ENCODE measurements at places on chromosomes 7 and 10.

DNA sequence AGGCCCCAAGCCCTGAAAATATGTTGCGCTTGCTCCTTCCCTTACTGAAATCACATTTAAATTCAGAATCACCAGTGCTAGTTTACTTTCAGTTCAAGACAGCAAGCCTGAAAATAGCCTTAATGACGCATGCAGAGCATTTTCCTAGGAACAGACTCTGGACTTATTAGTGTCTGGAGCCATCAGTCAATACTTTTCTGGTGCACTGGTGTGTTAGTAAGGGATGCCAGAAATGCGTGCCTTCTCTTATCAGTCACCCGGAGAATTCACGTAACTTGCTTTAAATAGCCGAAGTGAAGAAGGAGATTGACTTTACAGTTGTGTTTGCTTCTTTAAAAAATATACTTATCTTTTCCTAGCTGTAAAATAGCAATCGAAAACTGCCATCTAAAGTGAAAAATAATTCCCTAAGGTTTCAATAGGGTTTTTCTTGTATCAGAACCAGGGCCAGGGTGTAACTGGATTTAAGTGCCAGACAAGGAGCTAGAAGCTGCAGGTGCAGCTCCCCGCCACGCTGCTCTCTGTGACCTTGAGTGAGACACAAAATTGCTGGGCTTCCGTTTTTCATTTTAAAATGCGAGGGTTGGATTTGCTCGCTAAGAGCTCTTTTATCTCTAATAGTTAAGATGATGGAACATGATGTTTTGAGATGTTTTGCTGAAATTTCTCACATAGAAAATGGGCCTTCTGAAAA, 177.8 kb downstream of the NSUN6 start:
- no peak for DNase-seq

DNA sequence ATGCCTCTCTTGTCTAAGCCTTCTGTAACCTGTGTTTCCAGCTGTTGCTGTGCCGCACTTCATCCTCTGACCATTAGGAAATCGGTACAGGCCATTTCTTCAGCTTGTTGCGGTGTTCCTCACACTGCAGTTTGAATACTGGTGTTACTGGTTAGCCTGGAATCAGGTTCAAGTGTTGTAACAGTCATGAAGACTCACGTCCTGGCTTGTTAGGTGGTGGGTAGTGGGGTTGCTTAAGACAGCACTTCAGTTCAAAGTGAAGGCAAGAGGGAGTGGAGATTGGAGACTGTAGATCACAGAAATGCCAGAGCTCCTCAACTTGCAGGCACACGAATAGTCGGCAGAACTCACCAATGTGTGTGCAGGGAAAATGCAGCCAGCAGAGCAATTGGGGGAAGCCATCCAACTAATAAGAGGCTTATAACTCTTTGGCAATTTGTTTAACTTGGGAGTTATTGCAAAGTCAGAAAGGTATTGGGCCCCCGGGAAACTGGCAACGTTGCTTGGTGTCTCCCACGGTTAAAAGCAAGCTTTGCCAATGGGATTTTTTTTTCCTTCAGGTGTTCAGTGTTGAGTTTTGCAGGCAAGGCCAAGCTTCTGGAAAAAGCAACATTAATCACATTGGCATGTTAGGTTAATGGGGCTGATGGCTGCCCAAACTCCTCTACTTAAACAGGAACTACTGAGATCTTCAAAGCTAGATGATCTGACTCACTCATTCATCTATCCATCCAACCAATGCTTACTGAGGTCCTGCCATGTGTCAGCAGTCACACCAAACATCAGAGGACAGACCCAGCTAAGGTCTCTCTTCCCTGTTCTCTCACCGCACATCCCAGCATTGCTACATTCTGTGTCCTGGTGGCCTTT, 380.9 kb downstream of the GATA3 start:
- DNase-seq = no peak

DNA sequence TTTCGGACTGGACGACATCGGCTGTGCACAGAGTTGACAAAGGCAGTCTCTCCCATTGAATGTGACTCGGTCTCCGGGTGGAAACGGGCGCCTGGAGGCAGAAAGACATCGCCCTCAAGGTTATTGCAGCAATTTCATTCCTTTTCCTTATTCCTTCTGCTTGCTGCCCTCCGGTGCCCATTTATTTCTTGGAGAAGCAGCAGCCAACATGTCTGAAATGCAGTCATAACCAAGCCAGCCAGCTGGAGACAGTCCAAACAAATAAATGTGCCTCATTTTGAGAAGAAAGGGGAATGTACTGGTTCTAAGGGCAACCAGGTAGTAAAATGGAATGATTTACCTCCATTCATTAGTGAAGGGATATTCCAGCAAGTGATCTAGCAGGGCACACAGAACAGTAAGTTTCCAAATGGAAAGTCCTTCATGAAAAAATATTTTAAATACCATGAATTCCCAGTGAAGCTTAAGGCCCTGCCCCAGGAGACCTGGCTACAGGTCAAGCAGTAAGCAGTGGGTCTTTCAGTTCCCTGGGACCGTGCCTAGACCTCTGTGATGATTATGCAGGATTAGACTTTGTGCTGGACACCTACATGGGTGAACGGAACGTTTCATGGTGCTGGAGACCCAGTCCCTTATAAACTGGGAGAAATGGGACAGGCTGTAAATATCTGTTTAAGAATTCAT, 86.6 kb downstream of the ABLIM1 start:
- DNase-seq = peak; percentile 69

- DNase-seq = no peak
These were observed 105.4 kb upstream of the RHOBTB1 start for GRCh38 chr10:61049386-61049785.

DNA sequence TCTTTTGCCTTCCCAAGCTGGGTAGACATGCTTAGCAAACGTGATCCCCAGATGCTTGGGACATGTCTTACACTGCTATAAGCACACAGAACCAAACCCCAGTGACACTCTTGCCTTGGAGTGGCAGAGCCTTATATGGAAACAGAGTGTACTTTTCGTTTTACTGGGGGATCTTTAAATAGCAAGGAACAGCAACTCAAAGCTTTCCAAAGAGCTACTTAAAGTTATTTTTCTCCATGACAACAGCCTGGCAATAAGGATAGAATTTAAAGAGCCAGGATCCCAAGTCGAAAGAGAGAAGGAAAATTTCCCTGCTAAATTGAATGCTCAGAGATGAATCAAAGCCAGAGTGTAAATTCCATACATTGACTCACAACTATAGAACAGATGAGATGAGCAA, 67.8 kb downstream of the ZNF365 start:
- DNase-seq = no peak

- no peak for DNase-seq
These were observed 319.3 kb upstream of the GHITM start for GRCh38 chr10:83820033-83820432.

DNA sequence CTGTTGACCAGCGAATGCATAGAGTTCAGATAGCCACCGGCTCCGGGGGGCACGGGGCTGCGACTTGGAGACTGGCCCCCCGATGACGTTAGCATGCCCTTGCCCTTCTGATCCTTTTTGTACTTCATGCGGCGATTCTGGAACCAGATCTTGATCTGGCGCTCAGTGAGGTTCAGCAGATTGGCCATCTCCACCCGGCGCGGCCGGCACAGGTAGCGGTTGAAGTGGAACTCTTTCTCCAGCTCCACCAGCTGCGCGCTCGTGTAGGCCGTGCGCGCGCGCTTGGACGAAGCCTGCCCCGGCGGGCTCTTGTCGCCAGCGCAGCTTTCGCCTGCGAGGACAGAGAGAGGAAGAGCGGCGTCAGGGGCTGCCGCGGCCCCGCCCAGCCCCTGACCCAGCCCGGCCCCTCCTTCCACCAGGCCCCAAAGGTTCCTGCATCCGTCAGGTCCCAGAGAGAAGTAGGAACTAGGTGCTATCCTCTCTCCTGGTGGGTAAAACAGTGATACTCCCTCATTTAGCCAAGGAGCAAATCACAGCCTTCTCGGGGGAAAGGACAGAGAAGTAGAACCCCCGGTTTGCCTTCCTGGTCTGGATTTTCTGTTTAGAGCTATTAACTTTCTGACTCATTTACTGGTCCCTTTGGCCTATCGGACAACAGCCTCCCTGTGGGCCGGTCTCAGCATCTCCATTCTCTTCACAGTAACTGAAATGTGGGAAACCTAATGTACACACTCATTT, 6.1 kb upstream of the HOXA2 start:
- peak; percentile 63 for DNase-seq

- peak; percentile 84 for DNase-seq
These were observed 72.0 kb downstream of the SLC37A3 start for GRCh38 chr7:140326116-140326928.

DNA sequence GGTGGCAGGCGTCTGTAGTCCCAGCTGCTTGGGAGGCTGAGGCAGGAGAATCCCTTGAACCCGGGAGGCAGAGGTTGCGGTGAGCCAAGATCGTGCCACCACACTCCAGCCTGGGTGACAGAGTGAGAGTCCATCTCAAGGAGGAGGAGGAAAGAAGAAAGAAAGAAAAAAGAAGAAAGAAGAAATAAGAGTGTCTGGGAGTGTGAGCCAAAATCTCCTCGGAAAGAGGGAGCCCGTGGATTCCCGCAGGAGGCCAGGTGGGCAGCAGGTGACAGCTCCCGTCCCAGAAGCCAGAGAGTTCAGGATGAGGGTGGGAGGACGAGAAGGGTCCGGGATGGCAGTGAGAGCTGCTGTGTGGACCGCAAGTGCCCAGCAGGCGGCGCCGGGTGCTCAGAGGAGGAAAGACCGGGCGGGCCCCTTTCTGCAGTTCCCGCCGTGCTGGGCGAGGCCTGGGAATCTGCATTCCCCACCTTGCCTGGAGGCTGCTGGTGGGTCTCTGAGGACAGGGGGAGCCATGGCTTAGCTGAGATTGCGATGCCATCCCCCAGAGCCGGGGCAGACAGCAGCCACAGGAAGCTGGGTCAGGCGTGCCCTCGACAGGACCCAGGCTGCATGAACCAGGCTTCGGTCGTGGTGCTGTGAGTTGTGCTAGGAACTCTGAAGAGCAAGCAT, 17.1 kb upstream of the AMZ1 start:
- DNase-seq = peak; percentile 66

DNA sequence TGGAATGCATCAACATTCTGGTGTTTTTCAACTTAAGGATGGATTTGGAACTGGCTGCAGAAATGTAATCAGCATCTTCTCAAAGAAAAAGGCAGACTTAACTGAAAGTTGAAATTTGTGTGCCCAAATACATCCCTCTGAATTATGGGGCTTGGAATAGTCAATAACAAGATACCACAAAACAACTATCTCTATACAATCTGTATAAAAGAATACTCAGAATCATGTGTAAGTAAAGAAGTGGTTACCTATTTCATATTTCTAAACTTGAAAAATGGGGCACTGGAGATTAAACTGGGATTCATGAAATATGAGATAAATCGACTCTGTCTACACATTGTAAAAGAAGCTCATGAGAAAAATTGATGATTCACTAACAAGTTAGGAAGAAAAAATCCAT, 6.2 kb upstream of the COL1A2 start:
- DNase-seq = no peak

- no peak for DNase-seq
These were observed 40.6 kb downstream of the CCDC172 start for GRCh38 chr10:116364868-116365267.

GRCh38 chr7:114070246-114070645, 151.4 kb upstream of the PPP1R3A start:
- DNase-seq = no peak

All from transverse colon (tissue), 4 donors.